ENCODE measurements at places on chromosomes 1 and 21.

GRCh38 chr1:1020415-1021009 lies 592 bp downstream of the AGRN start:
- DNase-seq = no peak

- DNase-seq = no peak
Measured at GRCh38 chr1:186502087-186502486, 41.2 kb upstream of the PDC start.

DNA sequence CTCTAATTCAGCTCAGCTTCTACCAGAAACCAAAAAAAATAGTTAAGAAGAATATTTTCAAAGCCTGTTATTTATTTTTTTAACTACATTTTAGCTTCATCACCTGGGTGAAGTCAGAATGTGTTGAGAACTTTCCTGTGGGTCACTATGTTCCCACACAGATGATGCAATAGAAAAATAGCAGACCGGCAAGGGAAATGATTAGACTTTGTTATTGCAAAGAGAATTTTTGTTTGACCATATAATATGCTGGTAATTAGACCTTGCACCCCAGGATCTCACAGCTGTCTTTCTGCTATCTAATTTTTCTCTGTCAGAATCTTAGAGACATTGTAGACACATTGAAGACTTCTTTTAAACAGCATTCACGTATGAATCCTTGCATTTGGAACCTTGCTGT lies 299.3 kb downstream of the TBX15 start:
- no peak for DNase-seq

DNA sequence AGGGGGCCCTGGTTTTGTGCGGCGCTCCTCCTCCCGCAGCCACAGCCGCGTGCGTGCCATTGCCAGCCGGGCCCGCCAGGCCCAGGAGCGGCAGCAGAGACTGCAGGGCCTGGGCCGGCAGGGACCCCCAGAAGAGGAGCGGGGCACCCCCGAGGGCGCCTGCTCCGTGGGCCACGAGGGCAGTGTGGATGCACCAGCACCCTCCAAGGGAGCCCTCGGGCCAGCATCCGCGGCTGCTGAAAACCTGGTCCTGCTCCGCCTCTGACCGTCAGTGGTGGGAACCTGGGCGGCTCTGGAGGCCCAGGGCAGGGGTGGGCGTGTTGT lies 21.5 kb downstream of the PANK4 start:
- DNase-seq = no peak

GRCh38 chr1:87291107-87291506 lies 37.6 kb upstream of the LMO4 start:
- no peak for DNase-seq
